ENCODE measurements at places on chromosomes 13 and 19.
A peak's percentile ranks its signal among the peaks of the same experiment; 100 is the strongest.

DNA sequence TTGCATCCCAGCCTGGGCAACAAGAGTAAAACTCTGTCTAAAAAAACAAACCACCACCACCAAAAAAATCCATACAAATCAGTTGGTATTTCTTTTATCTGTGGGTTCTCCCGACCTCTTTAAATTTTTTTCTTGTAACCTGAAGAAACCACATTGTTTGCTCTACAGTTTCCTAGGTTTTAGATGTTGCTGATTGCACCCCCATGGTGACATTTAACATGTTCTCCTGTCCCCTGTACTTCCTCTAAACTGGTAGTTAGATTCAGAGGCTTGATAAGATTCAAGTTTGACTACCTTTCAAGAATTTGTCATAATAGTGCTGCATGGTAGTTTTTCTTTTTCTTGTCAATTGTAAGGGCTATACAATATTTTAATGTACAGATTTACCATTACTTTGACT is 24.0 kb downstream of the ALG5 start:
- no peak for DNase-seq

- no peak for DNase-seq
These were observed 6.5 kb upstream of the S1PR4 start for GRCh38 chr19:3171894-3172672.

DNA sequence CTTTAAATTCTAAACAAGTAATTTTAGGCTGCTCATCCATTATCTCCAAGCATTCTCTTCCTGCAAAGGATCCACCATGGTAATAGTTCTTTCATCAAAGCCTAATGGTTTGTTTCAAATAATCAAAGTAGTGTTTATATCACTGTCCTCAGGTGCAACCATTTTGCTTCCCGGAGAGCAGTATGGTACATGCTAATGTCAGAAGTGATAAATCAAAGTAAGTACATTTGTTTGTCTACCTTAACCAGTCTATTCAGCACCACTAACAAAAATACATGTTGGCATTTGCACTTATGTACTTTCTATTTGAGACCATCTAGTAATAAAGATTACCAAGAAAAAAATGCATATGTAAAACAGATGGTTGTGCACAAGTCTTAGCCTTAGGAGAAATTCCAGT is 37.5 kb downstream of the DACH1 start:
- DNase-seq: no peak

DNA sequence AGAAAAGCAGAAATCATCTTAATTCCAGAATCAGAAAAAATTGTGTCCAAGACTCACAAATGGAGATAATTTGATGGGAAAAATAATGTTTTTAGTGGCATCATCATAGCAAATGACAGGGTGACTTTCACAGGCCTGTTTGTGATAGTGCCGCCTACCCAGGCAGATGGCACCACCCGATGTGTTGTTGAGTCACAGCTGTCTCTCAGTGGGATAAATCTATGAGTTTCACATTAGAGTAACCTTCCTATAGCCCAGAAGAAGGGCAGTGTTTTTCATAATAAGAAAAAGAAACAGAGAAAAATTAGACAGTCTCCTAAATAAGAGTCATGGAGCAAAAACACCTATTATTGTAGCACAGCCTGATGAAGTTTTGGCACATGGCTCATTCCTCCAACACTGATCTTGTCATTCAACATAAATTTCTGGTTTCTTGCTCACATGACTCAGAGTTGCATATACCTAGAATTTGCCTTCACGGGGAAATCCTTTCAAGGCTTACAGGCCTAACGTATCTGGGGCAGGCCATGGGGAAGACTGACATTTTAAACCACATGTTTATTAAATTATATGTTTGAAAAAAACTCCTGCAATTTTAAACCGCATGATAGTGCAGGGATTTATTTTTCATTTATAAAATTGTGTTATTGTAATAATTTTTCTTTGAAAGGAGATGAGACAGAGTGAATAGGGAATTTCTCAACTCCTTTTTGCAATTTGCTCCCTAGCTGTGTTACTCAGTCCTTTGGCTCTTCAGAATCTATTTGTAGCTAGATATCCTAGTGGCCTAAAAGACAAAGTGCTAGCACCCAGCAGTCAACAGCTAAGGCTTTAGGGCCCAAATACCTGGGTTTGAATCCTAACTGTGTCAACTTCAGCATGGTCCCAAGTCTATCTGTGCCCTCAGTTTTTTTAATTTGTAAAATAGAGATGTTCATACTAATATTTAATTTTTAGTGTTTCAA is 393.7 kb downstream of the NDFIP2 start:
- no peak for DNase-seq

DNA sequence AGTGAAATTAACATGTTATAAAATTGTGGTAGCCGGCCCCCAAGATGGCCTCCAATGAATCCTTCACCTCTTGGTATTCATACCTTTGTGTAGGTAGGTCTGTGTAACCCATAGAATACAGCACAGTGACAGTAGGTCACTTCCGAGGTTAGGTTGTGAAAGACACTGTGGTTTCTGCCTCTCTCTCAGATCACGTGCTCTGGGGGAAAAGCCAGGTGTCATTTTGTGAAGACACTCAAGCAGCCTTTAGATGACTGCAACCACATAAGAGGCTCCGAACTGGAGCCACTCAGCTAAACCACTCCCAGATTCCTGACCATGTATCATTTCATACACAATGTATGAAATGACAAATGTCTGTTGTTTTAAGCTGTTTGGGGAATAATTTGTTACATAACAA is 9.8 kb upstream of the USPL1 start:
- DNase-seq: peak; percentile 68

DNA sequence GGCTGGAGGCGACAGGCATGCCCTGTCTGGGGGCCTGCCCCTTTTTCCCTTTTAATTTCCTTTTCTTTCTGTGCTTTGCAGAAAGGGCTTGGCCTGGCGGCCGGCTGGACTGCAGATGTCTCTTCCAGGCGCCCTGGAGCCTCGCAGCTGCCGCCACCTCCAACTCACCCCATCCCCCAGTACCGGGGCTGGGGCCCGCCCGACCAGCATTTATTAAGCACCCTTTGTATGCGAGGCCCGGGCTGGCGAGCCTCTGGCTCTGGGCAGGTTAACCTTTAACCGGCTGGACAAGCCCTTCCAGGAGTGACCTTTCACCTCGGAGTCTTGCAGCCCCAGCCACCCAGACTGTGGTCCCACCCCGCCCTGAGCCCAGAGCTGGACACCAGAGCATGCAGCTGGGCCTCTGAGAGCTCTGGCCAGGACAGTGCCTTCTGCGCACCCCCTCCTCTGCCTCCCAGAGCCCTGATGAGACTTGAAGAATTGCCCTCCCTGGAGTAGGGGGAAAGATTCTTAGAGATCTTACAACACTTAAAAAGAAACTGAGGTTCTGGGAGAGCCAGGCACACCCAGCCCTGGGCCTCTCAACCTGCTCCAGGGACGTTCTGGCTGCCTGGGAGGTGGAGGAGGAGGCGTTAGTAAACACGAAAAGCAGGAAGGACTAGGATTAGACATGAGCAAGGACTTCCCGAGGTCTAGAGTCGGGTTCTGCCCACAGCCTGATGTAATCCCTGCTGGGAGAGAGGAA is 1.1 kb upstream of the NR2F6 start:
- DNase-seq: no peak

- DNase-seq: no peak
These were observed 973.9 kb upstream of the PRR20A start for GRCh38 chr13:56166864-56167263.

GRCh38 chr13:86085890-86086289 is 286.7 kb upstream of the SLITRK6 start:
- DNase-seq: no peak

DNA sequence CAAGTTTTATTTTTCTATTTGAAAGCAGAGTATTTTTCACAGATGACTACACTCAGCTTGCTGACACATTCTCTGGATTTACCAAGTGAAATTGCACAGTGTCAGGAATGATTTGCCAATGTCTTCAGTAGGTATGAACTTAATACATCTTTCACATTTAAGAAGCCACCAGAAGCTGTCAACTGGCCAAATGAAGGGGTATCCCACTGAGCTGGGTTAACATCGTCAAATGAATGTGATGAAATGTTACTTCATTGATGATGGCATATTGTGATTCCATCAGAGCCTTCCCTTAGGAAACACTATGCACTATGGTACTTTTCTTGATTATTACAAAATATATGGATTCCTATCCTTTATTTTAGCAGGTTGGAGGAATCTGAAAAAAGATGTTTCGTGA is 592.3 kb downstream of the FGF9 start:
- no peak for DNase-seq

DNA sequence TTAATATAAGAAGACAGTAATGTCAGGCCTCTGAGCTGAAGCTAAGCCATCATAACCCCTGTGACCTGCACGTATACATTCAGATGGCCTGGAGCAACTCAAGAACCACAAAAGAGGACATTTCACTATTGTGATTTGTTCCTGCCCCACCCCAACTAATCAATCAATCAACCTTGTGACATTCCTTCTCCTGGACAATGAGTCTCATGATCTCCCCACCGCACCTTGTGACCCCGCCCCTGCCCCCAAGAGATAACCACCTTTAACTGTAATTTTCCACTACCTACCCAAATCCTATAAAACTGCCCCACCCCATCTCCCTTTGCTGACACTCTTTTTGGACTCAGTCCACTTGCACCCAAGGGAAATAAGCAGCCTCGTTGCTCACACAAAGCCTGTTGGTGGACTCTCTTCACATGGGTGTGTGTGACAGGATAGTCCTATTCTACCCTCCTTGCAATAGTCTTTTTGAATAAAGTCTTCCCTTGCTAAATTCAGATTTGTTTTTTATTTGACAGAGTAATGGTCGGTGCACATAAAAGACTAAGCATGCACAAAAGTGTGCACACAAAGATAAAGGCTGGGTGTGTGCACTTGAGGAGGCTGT is 14.0 kb downstream of the CD70 start:
- no peak for DNase-seq

- DNase-seq: no peak
These were observed 860.8 kb upstream of the SLITRK5 start for GRCh38 chr13:86810361-86810760.

DNA sequence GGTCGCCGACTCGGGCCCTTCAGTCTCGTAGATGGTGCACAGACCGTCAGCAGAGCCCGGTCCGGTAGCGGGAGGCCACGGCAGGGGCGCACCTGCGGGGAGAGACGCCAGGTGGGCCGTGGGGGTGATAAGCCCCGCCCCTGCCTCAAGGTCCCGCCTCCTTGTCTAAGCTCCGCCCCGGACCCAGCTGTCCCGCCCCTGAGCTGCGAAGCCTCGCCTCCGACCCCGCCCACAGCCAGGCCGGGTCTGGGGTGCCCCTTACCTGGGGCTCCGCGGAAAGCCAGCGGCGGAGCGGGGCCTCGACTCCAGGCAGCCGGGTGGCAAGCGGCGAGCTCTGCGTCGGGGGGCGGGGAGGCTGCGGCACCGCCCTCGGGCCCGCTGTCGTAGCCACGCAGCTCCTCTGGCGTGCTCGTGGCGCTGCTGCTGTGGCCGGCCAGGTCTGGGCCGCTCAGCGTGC is 4.7 kb downstream of the PRR36 start:
- DNase-seq: peak; percentile 77

DNA sequence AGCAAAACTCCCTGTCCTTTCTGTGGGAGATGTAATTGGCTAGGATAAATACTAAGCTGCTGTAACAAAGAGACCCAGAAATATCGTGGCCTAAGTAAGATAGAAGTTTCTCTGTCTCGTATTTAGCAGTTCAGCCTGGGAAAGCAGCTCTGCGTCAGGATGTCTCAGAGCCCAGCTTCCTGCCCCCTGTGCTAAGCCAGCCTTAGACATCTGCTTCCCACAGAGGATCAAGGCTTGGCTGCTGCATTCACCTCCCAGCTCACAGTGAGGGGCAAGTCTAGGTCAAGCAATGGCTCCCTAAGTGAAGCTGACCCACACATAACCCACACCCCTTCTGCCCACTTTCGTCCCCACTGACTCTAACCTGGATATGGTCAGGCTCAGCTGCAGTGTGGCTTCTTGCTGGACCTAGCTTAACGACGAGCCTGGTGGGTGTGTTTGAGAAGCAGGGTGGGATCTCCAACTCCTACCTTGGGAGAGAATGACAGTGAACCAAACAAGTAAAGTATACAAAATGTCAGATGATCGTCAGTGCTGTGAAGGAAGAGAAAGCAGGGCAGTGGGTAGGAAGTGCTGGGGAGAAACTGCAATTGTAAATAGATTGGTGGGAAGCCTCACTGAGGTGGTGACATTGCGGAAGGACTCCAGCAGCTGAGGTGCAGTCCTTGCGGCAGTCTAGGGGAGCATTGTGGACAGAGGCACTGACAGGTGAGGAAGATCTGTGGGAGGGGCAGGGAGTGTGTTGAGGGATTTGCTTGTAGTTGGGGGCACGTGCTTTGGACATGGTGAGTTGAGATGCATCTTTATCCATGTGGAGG is 82.9 kb downstream of the TNFRSF19 start:
- DNase-seq: no peak

GRCh38 chr13:26075498-26075897 is 23.7 kb upstream of the SHISA2 start:
- no peak for DNase-seq

DNA sequence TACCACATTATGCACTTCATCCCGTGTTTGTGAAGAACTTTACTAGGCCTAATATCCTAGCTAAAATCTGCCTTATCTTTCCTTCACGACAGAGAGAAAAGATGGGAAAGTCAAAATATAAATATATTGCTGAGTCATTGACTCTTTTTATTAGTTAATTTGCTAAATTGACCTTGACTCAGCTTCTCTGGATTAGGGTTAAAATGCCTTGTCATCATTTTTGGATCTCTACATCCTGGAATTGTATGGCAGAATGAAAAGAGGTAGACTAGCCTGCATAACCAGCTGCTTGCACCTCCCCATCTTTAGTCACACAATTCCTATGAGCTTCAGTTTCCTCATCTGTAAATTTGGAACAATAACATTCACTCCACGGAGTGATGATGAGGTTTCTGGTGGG is 280.3 kb downstream of the DCT start:
- no peak for DNase-seq

- no peak for DNase-seq
These were observed 118.7 kb downstream of the FRY start for GRCh38 chr13:32150239-32150638.

DNA sequence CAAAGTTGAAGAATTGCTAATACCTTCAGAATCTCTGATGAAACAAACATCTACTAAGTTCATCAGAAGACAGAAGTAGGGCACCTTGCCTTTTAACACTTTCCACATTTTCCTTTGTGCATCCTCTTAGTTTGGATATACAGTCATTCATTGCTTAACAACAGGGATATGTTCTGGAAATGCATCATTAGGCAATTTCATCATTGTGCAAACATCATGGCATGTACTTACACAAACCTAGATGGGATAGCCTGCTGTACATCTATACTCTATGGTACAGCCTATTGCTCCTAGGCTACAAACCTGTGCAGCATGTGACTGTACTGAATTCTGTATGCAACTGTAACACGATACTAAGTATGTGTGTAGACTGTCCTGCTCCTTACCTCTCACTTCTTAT is 169.8 kb downstream of the SUCLA2 start:
- DNase-seq: no peak

- DNase-seq: no peak
These were observed 3.4 kb downstream of the GGN start for GRCh38 chr19:38384209-38385027.

- DNase-seq: no peak
These were observed 74.8 kb upstream of the IPO5 start for GRCh38 chr13:97878431-97879375.

DNA sequence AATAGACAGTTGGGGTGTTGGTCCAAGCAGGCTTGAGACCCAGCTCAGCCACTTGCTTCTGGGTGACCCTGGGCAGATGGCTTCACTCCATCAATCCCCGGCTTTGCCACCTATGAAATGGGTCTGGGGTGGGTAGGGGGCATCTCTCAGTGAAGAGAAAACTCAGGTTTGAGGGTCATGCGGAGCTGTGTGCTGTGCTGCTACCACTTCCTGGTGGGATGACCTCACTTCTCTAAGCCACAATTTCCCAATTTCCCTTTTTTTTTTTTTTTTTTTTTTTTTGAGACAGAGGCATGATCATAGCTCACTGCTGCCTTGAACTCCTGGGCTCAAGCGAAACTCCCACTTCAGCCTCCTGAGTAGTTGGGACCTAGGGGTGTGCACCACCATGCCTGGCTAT is 4.6 kb upstream of the PLAUR start:
- no peak for DNase-seq
